ENCODE measurements at places on chromosomes 2 and 18.
A peak's percentile ranks its signal among the peaks of the same experiment; 100 is the strongest.

DNA sequence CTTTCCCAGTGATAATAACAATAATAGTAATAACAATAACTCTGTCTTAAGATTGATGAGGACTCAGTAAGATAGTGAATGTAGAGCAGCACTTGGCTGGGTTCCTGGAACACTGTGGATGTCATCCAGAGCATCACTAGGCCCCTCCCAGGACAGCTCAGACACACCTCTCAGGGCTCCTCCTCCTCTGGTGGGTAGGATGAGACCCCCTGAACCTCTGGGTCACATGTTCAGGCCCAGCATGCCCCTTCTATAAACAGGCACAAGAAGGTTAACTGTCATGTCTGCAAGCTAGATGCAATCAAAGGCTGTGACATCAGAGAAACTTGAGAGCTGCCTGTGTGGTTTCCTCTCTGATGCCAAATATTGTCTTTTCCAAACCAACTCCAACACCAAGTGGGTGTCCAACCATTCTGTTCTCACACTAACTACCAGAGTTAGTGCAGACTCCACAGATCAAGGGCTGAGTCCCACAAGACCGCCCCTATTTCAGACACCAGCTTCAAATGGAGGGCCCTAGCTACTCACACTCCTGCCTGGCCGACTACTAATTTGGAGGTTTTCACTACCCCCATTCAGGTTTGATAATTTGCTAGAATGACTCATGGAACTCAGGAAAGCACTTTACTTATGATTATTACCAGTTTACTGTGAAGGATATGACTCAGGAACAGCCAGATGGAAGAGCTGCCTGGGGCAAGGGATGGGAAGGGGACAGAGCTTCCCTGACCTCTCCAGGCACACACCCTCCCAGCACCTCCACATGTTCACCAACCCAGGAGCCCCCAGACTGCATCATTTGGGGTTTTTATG is 46.4 kb upstream of the BZW1 start:
- DNase-seq: peak; percentile 7

DNA sequence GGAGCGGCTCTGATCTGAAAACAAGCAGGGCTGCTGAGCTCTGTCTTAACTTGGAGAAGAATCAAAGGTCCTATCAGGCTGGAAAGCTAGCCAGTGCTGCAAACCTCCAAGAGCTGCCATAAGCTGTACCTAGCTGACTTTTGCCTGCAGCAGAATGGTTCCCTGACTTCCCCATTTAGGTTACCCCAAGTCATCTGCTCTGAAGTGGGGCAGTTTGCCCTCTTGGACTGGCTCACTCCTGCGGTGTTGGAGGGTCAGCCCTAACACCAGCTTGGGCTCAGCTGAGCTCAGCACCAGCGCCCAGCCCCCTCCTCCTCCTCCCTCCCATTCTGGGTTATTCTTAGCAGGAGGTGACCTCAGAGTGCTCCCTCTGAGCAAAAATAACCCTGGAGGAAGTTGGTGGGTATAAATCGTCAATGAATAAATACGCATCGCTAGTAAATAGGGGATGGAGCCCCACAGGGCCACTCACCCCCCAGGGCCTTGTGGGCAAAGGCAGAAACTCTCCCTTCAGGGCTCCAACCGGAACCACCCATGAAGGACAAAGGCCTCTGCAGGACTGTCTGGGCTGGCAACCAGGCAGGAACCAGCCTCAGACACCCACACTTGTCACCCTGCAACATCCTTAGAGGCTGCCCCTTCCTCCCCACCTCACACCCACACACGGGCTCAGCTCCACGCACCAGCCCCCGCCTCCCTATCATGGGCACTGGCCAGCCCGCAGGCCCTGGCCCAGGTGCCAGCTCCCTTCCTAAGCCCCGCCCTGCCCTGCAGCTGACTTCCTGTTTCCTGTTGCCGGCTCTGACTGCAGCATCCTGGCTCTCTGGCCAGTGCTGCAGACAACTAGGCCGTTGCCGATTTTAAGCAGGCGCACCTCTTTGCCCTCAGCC is 46.9 kb downstream of the DNMT3A start:
- DNase-seq: peak; percentile 57

- DNase-seq: no peak
Measured at GRCh38 chr2:178943745-178944144, 106.2 kb downstream of the CCDC141 start.

GRCh38 chr2:2709431-2709770 is 378.3 kb upstream of the MYT1L start:
- DNase-seq: no peak

DNA sequence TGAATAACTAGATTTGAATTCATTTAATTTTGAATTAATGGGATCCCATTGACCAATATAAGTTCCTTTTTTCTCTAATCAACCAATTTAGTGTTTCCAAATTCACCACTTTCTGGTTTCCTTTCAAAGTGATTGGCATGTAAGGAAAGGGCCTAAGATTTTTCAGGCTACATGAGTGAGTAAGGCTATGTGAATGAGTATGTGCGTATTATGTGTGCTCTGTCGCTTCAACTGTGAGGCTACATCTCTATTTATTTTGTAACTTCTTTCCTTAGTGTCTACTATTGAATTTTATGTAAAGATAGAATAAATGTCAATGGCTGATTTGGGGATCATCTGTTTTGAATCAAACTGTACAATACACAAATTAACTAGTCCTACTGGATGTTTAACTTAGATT is 110.6 kb downstream of the ABCA12 start:
- DNase-seq: no peak

DNA sequence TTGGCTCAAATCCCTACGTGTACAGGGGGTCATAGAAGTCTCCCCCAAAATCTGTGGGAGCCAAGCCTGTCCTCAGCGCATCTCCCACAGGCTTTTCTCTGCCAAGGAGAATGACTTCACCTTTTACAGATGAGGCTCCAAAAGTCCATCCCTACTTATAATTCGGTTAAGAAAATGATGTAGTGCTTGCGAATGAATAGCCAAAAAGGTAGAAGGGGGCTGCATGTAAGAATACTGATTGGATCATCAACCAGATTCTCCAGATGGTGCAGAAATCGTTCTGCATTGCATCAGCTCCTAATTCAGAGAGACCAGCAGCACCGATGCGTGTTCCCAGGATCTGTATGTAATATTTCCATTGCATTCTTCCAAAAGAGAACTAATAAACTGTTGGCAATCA is 91.9 kb downstream of the EPHA4 start:
- no peak for DNase-seq

GRCh38 chr2:208529796-208530195 is 123.2 kb downstream of the PTH2R start:
- no peak for DNase-seq

DNA sequence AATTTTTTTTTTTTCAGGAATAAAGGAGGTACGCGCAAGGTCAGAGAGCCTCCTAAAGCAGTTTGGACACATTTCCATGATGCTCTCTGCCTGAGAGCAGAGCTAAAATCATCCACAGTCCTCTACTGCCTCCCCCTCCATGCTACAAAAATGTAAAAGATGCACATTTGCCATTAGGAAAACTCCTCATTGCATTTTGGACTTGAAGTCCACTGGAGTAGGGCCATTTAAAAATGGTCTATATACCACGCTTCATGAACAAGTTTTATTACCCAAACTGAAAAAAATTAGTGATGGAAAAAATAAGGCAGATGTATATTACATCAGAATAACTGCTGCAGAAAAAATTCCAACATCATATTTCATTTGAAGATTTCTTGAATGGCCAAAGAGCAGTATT is 256.0 kb downstream of the AFF3 start:
- DNase-seq: no peak

DNA sequence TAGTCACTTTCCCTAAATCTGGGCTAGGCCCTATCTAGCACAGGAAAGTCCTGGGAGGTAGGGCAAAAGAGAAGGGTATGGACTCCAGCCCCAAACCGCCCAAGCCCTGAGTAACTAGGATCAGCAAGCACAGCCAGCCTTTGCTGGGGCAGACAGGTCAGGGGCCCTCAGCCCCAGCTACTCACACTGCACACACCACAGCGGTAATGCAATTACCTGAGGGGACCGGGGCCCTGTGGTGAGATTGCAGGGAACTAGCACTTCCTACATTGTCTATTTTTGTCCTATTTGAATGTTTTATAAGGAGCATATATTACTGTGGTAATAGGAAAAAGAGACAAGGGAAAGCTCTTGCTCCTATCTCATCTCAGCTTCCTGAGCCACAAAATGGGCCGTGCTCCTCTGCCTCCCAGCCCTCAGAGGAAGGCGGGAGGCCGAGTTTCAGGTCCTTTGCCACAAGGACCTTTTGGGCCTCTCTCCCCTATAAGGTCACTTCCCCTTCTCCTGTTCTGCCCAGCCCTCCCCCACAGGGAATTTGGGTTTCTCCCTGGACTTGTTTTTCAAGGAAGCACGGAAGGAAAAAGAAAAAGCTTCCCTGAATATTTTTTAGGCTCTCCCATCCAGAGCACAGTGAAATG is 20.5 kb downstream of the RAB11FIP5 start:
- no peak for DNase-seq

GRCh38 chr2:218296847-218297246 is 4.5 kb upstream of the TMBIM1 start:
- no peak for DNase-seq

GRCh38 chr2:20526160-20526559 is 79.3 kb downstream of the RHOB start:
- DNase-seq: no peak

DNA sequence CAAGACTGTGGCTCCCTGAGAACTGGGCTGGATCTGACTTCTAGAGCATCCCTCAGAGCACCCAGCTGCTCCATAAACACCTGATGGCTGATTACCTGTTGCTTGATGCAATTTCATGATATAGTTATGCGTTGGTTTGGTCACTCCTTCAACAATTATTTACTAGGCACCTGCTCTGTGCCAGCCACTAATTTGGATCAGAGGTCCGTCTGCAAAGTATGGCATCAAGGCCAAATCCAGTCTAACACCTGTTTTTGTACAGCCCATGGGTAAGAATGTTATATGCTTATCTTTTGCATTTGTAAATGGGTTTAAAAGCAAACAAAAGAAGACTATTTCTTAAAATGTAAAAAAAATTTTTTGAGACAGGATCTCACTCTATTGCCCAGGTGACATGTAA is 348.2 kb downstream of the ALK start:
- no peak for DNase-seq

DNA sequence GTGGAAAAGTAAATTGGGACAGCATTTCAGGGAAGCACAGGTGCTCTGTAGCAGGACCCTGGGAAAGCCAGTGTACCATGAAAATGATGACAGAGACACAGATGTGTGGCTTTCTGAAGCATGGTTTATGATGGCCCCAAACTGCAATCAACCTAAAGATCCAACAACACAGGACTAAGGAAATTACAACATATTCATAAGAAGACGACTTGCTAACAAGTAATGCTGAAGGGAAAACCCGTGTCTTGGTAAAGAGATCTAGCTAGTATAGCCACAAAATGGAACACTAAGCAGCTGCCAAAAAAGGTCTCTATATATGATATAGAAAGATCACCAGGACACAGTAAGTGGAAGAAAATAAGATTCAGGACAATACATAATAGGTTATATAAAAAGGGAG is 53.2 kb downstream of the UXS1 start:
- DNase-seq: no peak

- no peak for DNase-seq
Measured at GRCh38 chr2:197307933-197308521, 2.6 kb downstream of the ANKRD44 start.

GRCh38 chr2:219253753-219254589 is at the start of gene TUBA4A:
TUBA4A (minus strand) TSS chr2:219253918; CDS start chr2:219253858, 60 bp downstream.
- DNase-seq: peak; percentile 92

GRCh38 chr2:240814946-240815760 is 4.9 kb downstream of the KIF1A start:
- no peak for DNase-seq

DNA sequence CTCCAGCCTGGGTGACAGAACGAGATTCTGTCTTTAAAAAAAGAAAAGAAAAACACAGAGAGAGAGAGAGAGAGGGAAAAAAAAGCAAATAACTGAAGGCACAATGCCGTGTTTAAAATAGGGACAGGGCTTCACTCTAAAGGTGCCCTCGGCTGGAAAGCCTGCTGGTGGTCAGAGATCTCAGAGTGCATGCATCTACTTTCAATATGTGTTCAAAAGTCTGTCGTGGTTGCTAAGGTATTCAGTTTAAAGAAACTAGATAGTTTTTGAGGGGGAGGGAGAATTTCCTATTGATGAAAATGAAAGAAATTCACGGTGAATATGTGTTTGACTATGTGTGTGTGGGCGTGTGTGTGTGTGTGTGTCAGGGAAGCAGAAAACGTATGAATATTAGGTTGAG is 11.0 kb upstream of the CBLN2 start:
- DNase-seq: no peak

DNA sequence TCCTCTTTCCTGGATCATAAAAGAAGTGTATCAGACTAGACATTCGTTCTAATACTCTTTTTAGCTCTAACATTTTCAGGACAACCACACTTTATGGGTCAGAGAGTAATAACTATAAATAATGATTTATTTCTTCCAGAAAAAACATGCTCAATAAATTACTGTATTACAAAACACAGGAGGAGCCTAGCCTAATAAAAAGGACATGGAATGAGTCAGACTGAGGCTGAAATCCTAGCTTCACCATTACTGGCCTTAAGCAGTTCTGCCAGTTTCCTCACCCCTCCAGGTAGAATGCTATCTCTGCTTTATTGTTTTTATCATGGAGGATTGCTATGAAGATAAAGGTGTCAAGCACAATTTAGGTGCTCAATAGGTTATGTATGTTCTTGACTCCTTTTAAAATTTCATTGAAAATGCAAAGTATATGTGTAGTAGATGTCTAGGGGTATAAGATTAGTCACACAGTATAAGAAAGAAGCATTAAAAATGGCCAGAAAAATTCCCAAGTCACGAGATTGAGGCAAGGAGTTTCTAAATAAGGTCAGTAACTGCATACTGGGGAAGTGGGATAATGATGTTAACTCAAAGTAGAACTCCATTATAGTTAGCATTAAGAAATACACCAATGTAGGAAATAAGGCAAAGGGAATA is 105.5 kb upstream of the NEUROD1 start:
- DNase-seq: no peak

DNA sequence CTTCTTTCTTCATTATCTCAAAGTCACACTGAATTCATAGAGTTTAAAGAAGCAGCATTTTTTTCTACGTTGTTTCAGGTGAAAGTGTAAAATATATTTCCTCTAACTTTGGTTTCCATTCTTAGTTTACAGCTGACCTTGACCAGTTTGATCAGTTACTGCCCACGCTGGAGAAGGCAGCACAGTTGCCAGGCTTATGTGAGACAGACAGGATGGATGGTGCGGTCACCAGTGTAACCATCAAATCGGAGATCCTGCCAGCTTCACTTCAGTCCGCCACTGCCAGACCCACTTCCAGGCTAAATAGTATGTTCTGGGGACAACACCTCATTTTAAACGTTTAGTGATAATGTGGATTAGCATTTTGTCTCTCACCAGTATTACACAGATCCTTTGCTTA is 82.4 kb downstream of the PTRHD1 start:
- no peak for DNase-seq

DNA sequence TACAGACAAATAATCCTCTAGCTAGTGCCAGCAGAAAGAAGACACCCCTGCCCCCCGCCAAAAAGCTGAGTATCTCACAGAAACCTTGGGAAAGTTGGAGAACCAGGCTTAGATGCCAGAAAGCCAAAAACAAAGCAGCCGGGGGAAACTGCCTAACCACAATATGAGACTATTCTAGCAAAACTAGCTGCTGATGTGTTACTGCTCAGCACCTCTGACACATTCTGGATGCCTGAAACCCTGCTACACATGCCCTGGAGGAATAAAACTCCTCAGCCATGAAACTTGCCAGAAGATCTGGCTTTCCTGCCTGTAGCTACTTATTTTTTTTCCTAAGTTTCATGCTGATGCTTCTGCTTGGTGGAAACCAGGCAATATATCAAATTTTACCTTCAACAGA is 122.7 kb upstream of the GCFC2 start:
- DNase-seq: no peak

All from stimulated activated CD4-positive, alpha-beta T cell treated with anti-CD3 and anti-CD28 coated beads, Interleukin-4, amount 100 ng/mL, for 4 hours (primary cell).